ENCODE measurements at places on chromosomes 2 and 18. TPM values are rescaled to one million over a fixed set of nuclear protein-coding genes. Genes with fewer than 3 reads are reported as not detected.

GRCh38 chr2:230904856-230905447 lies 20.1 kb downstream of the GPR55 start:
- no peaks in the 10 kb centered on the region for H3K27me3 ChIP-seq
- no peak overlapping the region for H3K4me3 ChIP-seq
- H3K36me3 ChIP-seq: no peaks in the 10 kb centered on the region
- no peak for DNase-seq
- peaks cover 14% of the 10 kb centered on the region for H3K4me1 ChIP-seq
- no peak overlapping the region for H3K27ac ChIP-seq

GRCh38 chr2:170582751-170583463 lies 132.2 kb upstream of the SP5 start:
- no peaks in the 10 kb centered on the region for H3K36me3 ChIP-seq
- DNase-seq: no peak
- H3K4me1 ChIP-seq: peaks cover 8% of the 10 kb centered on the region
- no peak overlapping the region for H3K4me3 ChIP-seq
- no peak overlapping the region for H3K27ac ChIP-seq
- H3K27me3 ChIP-seq: no peaks in the 10 kb centered on the region

DNA sequence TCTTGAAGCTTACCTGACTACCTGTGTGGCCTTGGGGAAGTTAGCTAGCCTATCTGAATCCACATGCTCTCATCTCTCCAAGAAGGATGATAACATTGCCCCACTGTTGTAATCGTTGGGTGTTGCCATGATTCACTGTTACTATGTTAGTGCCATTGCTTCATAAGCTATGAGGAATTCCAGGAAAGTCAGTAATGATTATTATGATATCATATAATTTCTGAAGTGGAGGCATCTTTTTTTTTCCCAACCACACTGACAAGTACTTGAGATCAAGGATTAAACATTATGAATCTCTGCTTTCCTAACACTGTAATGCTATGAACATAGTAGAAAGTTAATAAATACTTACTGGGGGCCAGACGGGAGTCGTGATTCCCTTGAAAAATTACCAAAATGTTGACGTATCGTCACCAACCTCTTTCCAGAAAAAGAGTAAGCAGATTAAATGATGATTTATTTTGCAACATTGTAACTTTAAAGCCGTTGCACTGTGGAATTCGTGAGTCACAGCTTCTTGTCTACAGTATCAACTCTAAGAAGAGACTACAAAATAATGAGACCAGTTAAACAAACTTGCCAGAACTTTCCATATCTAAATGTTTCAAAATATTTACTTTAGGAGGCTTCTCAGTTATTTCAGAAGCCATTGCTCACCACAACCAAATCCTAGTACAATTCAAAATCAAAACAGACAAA lies 459.9 kb downstream of the PIK3C3 start:
- H3K27me3 ChIP-seq: no peaks in the 10 kb centered on the region
- no peak for DNase-seq
- H3K27ac ChIP-seq: no peak overlapping the region
- no peaks in the 10 kb centered on the region for H3K36me3 ChIP-seq
- H3K4me3 ChIP-seq: no peak overlapping the region

- no peak overlapping the region for H3K4me3 ChIP-seq
- H3K27ac ChIP-seq: no peak overlapping the region
- no peaks in the 10 kb centered on the region for H3K27me3 ChIP-seq
- H3K36me3 ChIP-seq: no peaks in the 10 kb centered on the region
Observed at GRCh38 chr2:42113452-42113851, 55.7 kb upstream of the EML4 start.

DNA sequence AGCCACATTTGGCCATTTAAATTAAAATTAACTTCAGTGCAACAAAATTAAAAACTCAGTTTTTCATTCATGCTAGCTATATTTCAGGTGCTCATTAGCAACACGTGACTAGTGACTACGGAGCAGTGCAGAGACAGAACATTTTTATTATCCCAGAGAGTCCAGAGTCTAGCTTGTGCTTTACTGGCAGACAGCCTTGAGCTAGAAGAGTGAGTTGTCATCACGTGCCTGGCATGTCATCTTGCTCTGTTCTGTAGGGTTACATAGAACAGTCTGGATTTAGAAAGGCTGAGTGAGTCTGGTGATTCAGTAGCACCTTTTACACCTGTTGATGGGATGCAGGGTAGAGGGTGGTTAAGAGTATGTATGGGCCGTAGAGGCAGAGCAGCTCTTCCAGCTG lies 136.9 kb upstream of the IL1R2 start:
- no peak for DNase-seq
- no peak overlapping the region for H3K27ac ChIP-seq
- peaks cover 6% of the 10 kb centered on the region for H3K4me1 ChIP-seq
- H3K4me3 ChIP-seq: no peak overlapping the region

GRCh38 chr2:23411752-23412431 lies 26.9 kb downstream of the KLHL29 start:
- H3K27me3 ChIP-seq: no peaks in the 10 kb centered on the region
- no peak overlapping the region for H3K4me3 ChIP-seq
- no peak for DNase-seq
- H3K36me3 ChIP-seq: no peaks in the 10 kb centered on the region
- H3K4me1 ChIP-seq: peaks cover 10% of the 10 kb centered on the region
- no peak overlapping the region for H3K27ac ChIP-seq

DNA sequence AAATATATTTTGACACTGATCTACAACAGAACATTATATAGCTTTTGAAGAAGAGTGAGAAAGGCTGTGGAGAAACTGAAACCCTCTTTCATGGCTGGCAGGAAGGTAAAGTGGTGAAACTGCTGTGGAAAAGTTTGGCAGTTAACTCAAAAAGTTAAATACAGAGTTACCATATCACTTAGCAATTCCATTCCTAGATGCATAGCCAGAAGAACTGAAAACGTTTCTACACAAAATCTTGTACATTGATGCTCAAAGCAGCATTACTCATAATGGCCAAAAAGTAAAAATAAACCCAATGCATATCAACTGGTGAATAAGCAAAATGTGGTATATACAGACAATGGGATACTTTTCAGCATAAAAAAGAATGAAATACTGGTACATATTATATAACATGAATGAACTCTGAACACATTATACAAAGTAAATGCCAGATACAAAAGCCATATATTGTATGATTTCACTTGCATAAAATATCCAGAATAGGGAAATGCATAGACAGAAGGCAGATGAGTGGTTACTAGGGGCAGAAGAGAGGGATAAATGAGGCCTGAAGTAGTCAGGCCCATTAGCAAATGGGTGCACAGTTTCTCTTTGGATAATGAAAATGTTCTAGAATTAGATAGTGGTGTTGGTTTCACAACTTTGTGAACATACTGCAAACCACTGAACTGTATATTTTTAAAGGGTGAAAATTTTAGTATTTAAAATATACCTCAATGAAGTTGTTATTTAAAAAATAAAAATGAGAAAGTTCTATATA lies 114.3 kb downstream of the DYM start:
- no peaks in the 10 kb centered on the region for H3K36me3 ChIP-seq
- no peak overlapping the region for H3K4me3 ChIP-seq
- H3K4me1 ChIP-seq: peaks cover 4% of the 10 kb centered on the region
- H3K27ac ChIP-seq: no peak overlapping the region

GAD1 gene
- total RNA-seq: 0.70 TPM

TMEM169 gene
- total RNA-seq: 1.1 TPM

ERBB4 gene
- 37.5 TPM for total RNA-seq

TSN gene
- total RNA-seq: 110 TPM

VAMP8 gene
- not detected for total RNA-seq

NOL4 gene
- total RNA-seq: 36.7 TPM

LINC00305 gene
- total RNA-seq: not detected

SLC19A3 gene
- total RNA-seq: 4.2 TPM
